ENCODE measurements at places on chromosomes 13 and 19. TPM values are rescaled to one million over a fixed set of nuclear protein-coding genes. Genes with fewer than 3 reads are reported as not detected.

The NLRP4 gene
- not detected for total RNA-seq

The CGB8 gene
- 0.31 TPM for total RNA-seq

GRCh38 chr13:40464337-40465014 is 202.0 kb downstream of the FOXO1 start:
- H3K36me3 ChIP-seq: no peaks in the 10 kb centered on the region
- no peak overlapping the region for H3K27ac ChIP-seq
- no peaks in the 10 kb centered on the region for H3K27me3 ChIP-seq
- no peak overlapping the region for H3K4me3 ChIP-seq
- H3K4me1 ChIP-seq: no peaks in the 10 kb centered on the region
- DNase-seq: no peak

DNA sequence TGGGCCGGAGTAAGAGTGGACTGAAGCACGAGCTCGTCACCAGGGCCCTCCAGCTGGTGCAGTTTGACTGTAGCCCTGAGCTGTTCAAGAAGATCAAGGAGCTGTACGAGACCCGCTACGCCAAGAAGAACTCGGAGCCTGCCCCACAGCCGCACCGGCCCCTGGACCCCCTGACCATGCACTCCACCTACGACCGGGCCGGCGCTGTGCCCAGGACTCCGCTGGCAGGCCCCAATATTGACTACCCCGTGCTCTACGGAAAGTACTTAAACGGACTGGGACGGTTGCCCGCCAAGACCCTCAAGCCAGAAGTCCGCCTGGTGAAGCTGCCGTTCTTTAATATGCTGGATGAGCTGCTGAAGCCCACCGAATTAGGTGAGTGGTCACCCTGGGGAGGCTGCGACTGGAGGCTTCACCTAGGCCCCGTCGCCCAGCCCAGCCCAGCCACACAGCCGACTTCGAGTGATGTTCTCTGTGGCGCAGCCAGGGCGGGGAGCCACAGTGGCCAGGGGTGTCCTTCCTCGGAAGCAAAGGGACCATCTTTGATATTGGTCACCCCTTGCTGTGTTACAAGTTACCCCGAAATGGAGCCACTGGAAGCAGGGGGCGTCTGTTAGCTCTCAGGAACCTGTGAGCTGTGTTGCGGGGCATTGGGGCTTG is 5.6 kb downstream of the PIAS4 start:
- DNase-seq: no peak
- peaks cover 14% of the 10 kb centered on the region for H3K4me1 ChIP-seq
- peaks cover 6% of the 10 kb centered on the region for H3K36me3 ChIP-seq
- H3K27me3 ChIP-seq: no peaks in the 10 kb centered on the region
- no peak overlapping the region for H3K27ac ChIP-seq
- no peak overlapping the region for H3K4me3 ChIP-seq

DNA sequence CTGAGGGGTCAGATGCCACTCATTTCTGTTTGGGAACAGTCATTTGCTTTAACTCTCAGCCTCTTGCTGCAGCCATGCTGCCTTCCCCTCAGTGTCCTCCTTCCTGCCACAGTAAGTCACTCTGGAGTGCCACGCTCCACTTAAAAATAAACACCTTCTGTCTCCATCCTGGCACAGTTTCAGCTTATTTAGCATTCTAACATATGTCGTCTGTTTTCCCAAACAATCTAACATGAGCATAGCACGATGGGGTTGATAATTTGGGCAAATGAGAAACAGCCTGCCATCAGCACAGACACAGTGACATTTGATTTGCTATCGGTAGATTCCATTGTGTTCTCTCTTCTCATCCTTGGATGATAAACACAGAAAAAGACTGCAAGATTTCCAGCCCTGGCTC is 768.6 kb downstream of the UQCRFS1 start:
- H3K27me3 ChIP-seq: no peaks in the 10 kb centered on the region
- 0 out of 2 replicates have a peak, but pooled peaks cover 3% of the 10 kb centered on the region for H3K36me3 ChIP-seq
- no peak for DNase-seq

- no peaks in the 10 kb centered on the region for H3K4me1 ChIP-seq
- no peak overlapping the region for H3K27ac ChIP-seq
- no peak for DNase-seq
- no peaks in the 10 kb centered on the region for H3K27me3 ChIP-seq
- no peaks in the 10 kb centered on the region for H3K36me3 ChIP-seq
- no peak overlapping the region for H3K4me3 ChIP-seq
Measured at GRCh38 chr13:93927431-93927830, 552.1 kb downstream of the DCT start.

Data from WTC11 (cell line).